ENCODE measurements at places on chromosomes 3 and 15.
A peak's percentile ranks its signal among the peaks of the same experiment; 100 is the strongest.

- DNase-seq = no peak
These were observed 144.3 kb downstream of the OPA1 start for GRCh38 chr3:193737191-193737751.

GRCh38 chr3:141336672-141337522 lies 31.4 kb upstream of the ZBTB38 start:
- no peak for DNase-seq

DNA sequence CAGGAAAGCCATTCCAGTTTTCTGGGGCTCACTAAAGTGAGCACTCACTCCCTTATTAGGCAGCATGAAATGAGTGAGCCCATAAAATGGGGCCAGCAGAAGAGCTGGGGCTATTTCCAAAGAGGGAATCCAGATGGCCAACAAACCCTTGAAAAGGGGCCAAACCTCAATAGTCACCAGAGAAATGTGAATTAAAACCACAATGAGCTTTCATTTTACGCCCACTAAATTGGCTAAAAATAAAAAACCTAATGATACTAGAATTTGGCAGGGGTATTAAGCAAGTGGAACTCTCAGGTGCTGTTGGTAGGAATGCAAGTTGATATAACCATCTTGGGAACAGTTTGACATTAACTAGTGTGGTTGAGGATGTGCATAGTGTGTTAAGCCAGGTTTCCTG lies 42.1 kb upstream of the RAF1 start:
- DNase-seq = no peak

DNA sequence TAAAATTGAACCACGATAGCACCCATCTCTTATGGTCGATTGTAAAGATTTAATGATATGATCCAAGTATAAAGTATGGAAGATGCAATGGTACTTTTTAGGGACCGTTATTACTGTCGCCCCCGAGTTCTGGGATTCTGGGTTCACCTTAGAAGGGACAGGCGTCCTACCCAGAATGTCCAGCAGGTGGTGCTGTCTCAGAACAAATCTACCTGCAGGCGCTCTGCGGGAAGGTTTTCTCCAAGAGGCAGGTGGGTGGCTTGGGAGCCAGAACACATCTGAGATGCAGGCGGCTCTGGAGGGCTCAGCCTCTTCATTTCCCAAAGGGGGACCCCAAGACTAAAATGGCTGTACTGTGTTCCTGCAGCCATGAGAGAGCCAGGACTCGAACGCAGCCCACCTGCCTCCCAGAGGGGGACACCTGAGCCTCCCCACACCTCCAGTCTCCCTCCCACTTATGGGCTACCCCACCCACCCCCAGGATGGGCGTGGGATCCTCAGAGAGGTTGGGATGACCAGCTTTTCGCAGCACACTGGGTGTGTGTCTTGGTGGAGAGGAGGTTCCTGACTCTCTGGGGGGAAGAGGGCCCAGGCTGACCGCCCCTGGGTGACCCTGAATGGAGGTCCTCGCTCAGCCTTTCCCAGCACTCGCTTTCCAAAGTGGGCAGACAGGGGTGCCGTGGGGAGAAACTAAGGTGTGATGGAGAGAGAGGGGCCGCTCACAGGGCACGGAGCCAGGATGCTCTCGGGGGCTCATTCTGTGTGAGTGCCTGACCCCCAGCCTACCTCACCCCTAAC lies 28.1 kb upstream of the CORO2B start:
- DNase-seq = peak; percentile 66

- no peak for DNase-seq
These were observed 78.8 kb upstream of the CTNNB1 start for GRCh38 chr3:41120460-41120859.

GRCh38 chr3:175932586-175932985 lies 1073.5 kb downstream of the NAALADL2 start:
- no peak for DNase-seq

DNA sequence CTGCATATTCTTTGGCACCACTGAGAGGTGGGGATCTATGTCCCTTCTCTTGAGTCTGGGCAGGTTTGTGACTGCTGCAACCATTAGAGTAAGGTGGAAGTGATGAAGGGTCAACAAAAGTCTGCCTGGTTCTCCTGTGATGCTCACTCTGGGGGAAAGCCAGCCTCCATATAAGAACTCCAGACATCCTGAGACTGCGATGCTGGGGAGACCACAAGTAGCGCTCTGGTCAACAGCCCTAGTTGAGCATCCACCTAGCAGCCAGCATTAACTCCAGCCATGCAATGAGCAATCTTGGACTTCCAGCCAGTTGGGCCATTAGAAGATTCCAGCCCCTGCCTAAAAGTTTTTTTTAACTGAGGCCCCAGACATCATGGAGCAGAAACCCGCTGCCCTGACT lies 62.8 kb downstream of the SCN11A start:
- no peak for DNase-seq

GRCh38 chr15:97961067-97961954 lies 808 bp downstream of the ARRDC4 start:
- no peak for DNase-seq

DNA sequence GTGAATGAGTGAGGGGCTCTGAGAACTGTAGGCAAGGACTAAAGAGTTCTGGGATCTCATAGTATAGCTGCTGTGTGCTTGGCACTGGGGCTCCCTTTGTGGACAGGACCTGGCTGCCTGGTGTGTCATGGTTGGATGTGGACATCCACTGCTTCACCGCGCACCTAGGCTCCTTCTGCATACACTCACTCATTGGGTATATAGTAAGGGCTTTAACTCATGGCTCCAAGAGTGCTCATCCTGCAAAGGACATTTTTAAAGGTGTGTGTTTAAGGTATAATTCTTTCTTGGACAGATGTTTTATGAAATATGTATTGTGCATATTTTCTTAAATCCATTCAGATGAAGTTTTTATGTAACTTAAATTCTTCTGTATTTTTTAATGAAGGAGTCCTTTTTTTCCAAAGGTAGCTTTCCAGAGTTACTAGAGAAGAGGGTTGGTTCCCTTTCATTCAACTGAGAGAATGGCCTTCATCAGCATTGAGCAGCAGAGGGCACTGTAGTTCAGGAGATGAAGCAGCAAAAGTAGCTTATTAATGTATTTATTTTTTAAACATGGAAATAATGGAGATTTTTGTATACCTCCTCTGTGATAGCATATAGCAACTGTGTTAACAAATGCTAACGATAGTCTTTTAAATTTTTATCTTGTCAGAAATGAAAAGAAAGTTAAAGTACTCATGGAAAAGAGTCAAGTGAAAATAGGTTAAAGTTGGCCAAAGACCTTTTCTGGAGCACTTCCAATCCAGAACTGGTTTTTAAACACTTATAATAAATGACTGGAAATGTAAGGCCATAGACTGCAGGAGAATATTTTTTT lies 25.2 kb downstream of the OXNAD1 start:
- DNase-seq = peak; percentile 40

- no peak for DNase-seq
These were observed 511.1 kb downstream of the OTOL1 start for GRCh38 chr3:162007722-162008121.

DNA sequence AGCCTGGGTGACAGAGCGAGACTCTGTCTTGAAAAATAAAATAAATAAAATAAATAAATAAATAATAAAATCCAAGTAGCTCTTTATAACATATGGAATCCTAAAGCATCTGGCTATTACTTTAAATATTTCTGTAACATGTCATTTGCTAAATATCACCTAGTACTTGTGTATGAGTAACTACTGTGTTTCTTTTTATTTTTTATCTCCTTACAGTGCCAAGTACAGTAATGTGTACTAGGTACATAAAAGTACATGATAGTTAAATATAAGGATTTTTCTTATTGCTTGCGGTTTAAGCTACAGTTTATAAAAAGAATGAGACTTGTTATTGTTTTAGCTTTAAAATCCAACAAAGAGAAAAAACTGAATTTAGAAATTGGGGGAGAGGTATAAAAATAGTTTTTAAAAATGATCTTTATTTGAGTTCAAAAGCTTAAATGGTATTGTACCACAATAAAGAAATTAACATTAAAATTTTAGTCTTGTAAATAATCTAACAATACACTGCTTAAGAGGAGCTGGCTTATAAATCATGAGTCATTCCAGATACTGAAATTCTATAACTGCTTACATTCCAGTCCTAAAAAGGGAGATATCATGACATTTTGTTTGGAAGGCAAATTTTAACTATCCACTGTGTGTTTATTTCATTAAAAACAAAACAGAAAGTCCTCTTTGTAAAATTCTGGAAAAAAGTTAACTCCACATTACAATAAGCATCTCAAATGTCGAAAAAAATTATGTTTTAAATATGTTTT lies 73.1 kb downstream of the FGF7 start:
- DNase-seq = no peak

DNA sequence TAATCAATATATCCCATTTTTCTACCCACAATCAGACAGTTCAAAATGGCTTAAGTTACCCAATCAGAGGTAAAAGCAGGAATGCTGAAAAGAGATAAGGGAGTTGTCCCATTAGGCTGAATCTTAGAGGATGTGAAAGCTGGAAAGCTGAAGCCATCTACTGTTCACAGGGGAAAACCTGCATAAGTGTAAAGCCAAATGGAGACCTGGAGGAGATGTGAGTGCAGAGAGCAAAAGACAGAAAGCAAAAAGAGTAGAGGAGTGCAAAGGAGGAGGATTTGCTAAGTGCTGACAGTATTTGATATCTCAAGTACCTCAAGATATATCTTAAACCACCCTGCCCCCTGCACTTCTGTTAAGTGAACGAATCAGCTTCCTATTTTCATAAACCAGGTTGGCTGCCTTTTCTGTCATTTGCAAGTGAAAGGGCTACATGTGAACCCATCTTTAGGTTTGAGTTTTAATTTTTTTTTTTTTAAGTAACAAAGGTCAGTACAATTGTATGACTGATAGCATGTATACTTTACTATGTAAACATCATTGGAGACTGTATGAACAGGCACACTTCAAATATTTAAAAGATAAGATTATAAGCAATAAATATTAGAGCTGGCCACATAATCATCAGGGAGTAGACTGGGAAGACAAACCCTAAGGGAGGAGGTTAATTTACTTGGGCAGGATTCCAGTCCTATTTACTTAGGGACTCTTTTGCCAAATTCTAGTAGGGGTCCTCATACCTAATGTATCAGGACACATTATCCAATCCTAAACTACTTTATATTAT lies 22.8 kb upstream of the P2RY1 start:
- DNase-seq = no peak

Measured in stimulated activated CD4-positive, alpha-beta T cell treated with anti-CD3 and anti-CD28 coated beads, Interleukin-1b, Interleukin-23, amount 100 ng/mL, for 48 hours (primary cell).